ENCODE measurements at places on chromosomes 1 and 21.

DNA sequence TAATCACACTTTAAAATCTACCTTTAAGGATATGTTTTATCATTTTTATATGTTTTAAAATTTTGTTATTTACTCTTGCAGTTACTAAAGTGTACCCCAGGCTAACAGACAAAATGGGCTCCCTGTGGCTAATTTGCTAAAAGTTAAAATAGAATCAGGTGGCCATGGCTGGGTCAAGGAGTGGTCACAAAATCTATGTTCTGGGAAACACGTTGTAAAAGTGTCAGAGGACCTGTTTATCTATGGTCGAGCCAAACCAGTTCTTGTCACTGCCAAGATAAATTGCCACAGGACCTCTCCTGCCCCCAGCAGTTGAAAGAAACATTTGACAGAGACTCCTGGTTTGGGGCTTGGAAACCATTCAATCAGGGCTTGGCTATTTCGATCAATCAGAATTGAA, 21.2 kb upstream of the TTLL7 start:
- no peak for DNase-seq

GRCh38 chr1:36835696-36836095, 198.6 kb downstream of the GRIK3 start:
- no peak for DNase-seq

DNA sequence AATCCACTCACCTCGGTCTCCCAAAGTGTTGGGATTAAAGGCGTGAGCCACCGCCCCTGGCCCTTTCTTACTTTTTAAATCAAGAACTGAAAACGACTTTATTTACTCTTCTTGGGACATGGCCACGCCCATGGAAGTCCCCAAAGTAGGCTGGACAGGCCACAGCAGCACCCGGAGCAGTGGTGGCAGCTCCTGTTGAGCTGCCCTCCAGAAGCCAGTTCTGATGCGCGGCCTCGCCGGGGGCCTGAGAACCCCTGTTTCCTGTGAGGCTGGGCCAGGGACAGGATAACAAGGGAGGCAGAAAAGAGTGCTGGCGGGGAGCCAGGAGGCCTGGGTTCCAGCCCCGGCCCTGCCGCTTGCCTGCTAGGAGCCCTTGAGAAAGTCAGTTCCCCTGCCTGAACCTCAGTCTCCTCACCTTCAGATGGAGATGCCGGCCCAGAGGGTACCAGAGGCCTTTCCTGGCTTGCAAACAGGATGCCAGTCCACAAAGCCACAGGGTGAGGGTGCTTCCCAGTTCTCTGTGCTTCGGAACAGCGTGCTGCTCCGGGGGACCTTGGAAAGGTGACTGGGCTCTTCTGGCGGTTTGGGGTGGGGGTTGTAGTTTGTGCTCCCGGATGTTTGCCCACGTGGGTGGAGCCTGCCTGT, 59.4 kb downstream of the RUNX3 start:
- DNase-seq = no peak

DNA sequence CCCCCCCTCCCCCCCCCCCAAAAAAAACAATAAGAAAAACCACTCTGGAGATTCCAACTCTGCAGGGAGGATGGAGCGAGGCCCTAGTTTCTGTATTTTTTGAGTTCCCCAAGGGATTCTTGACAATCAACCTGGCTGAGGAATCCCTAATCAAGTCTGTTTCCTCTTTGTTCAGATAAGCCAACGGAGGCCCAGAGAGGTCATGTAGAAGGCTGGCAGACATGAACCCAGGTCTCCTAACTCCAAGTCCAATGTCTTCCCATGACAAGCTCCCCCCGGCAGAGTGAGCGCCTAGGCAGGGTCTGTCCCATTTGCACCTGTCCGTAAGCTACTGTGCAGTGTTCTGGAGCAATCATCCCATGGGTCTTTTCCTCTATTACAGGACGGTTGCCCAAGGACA, 39.5 kb downstream of the LRRC71 start:
- no peak for DNase-seq

DNA sequence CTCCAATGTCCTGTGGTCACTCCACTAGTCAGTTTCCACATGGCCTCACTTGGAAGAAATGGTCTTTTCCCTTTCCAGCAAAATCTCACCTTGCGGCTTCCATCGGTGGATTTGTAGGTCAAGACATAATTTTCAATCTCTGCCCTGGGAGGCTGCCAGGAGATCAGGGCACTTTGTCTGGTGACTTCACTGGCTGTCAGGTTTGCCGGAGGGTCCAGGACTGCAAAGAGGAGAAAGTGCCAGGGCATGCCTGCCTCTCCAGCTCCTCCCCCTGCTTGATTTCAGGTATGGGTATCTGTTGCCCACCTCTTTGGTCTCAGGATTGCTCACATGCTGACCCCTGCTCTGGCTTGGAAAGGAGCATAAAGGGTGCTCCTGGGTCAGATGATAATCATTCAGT, 162.8 kb upstream of the KIAA0040 start:
- DNase-seq = no peak

Data from stimulated activated CD4-positive, alpha-beta T cell treated with anti-CD3 and anti-CD28 coated beads, Interleukin-2, amount 100 ng/mL, for 4 hours (primary cell).